ENCODE measurements at places on chromosomes 5 and 9.

DNA sequence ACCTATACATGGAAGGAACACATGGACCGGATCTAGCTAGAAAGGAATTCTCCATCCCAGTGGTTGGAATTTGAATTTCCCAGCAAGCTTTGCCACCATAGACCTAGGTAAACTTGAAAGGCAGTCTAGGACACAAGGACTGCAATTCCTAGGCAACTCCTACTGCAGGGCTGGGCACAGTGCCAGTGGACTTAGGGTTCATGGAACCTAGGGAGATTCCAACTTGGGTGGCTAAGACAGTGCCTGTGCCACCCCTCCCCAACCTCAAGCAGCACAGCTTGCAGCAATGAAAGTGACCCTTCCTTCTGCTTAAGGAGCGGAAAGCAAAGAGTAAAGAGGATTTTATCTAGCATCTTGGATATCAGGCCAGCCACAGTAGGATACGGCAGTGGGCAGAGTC is 663.3 kb downstream of the ELAVL2 start:
- DNase-seq, result no peak

DNA sequence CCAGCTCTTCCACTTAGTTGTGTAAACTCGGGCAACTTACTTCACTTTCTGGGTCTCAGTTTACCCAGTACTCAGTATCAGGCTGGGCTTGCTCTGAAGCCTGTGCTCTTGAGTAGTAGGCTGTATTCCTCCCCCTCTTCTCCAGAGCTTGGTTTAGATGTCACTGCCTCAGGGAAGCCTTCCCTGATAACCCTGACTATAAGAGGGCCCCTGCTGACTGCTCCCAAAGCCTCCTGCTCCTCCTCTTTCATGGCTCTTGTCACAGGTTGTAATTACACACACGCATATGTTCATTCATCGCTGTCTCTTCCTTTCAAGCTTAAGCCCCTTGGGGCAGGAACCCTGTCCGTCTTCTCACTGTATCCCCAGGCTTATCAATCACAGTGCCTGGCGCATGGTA is 140.2 kb downstream of the RGS3 start:
- DNase-seq, result no peak

DNA sequence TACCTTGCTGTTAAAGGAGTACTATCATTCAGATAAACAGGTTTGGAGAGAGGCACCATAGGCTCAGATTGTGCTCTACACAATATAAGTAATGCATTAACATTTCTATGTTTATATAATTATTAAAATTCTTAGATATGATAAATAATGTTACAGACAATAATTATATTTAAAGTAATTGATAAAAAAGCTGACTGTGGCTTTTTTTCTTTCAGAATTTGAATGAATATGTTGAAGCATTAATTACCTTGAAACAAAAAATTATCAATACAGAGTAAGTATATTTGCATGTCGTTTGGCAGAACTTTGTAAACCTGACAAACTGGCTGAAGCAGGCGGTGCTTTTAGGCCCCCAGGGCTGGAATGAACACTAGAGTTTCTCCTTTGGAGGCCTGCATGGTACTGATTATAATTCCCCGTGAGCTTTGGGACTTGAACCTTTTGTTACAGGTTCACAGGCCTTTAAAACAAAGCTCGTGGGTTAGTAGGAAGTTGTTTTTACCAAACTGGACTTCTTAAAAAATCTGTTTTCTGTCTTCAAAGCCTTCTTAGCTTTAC is 13.8 kb downstream of the ICE1 start:
- DNase-seq, result no peak

DNA sequence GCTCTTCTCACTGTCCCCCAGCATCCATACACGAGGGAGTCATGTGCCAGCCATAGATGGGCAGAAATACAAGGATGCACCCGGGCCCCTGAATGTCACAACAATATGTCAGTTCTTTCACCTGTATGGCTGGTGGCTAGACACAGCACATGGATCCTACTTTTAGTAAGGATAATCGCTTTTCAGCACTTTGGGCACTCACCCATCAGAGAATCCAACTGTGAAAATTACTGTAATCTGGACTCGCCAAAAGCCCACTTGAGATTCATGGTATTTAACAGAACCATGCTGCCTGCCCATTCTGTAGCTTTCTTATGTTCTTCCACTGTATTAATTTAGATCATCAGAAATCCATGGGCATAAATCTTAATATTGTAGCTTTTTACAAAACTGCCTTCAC is 124.8 kb downstream of the FRMD3 start:
- DNase-seq, result no peak
